Vein endothelial cell (primary cell): ENCODE measurements at places on chromosomes 6 and 20. TPM values are rescaled to one million over a fixed set of nuclear protein-coding genes. Genes with fewer than 3 reads are reported as not detected.

The TPX2 gene
- total RNA-seq, result 40.5 and 68.8 TPM in 2 replicates

The CST11 gene
- total RNA-seq, result not detected in 2 replicates

The ANKRD6 gene
- 6.9 and 7.5 TPM in 2 replicates for total RNA-seq

The IMPG1 gene
- 0.29 TPM in 1 of 2 replicates, not detected in the other for total RNA-seq

The ZSCAN23 gene
- total RNA-seq, result 0.33 and 1.8 TPM in 2 replicates

The REV3L gene
- total RNA-seq, result 30.1 and 35.0 TPM in 2 replicates

The MRS2 gene
- 27.4 and 27.8 TPM in 2 replicates for total RNA-seq

The DLK2 gene
- 0.33 TPM in 1 of 2 replicates, not detected in the other for total RNA-seq

The TREML1 gene
- not detected in 2 replicates for total RNA-seq

The LAMA4 gene
- total RNA-seq, result 792 and 828 TPM in 2 replicates

The HMGCLL1 gene
- total RNA-seq, result not detected in 2 replicates

The DEFB115 gene
- total RNA-seq, result not detected in 2 replicates

The SLC26A8 gene
- 0.38 TPM in 1 of 2 replicates, not detected in the other for total RNA-seq

The PTCHD4 gene
- 23.5 and 24.5 TPM in 2 replicates for total RNA-seq

The PLEKHG1 gene
- total RNA-seq, result 30.7 and 81.2 TPM in 2 replicates

The WFDC2 gene
- total RNA-seq, result not detected in 2 replicates

The SLC35D3 gene
- total RNA-seq, result not detected in 2 replicates

The KCNK15 gene
- not detected in 2 replicates for total RNA-seq

The FAM209B gene
- not detected in 2 replicates for total RNA-seq

The RHAG gene
- total RNA-seq, result not detected in 2 replicates

The FGD2 gene
- not detected in 2 replicates for total RNA-seq

The HCRTR2 gene
- total RNA-seq, result not detected in 2 replicates

The BAG2 gene
- 2.3 and 2.7 TPM in 2 replicates for total RNA-seq

The C6orf58 gene
- total RNA-seq, result 0.38 and 0.65 TPM in 2 replicates

The CYP39A1 gene
- total RNA-seq, result 0.33 and 0.38 TPM in 2 replicates

The SUMO4 gene
- total RNA-seq, result 0.65 and 2.4 TPM in 2 replicates

The CPNE5 gene
- total RNA-seq, result 10.1 and 23.5 TPM in 2 replicates

The NHSL1 gene
- 107 and 142 TPM in 2 replicates for total RNA-seq

The FAM209A gene
- not detected in 2 replicates for total RNA-seq

The MTG2 gene
- total RNA-seq, result 14.7 and 19.1 TPM in 2 replicates

The TTLL9 gene
- total RNA-seq, result under 0.01 and 0.10 TPM in 2 replicates

The CCR6 gene
- total RNA-seq, result not detected in 2 replicates

The GPSM3 gene
- total RNA-seq, result 9.8 and 18.0 TPM in 2 replicates

The NTSR1 gene
- not detected in 2 replicates for total RNA-seq

The FBXO9 gene
- 29.6 and 42.1 TPM in 2 replicates for total RNA-seq

The SNX21 gene
- total RNA-seq, result 23.7 and 33.0 TPM in 2 replicates

The PRL gene
- total RNA-seq, result not detected in 2 replicates

The RFX6 gene
- not detected in 2 replicates for total RNA-seq

The TAP1 gene
- 25.5 and 29.3 TPM in 2 replicates for total RNA-seq

The DSP gene
- total RNA-seq, result 22.4 and 31.0 TPM in 2 replicates

The MUC22 gene
- not detected in 2 replicates for total RNA-seq

The KCNS1 gene
- 0.19 and 0.33 TPM in 2 replicates for total RNA-seq

The SMOC2 gene
- not detected in 2 replicates for total RNA-seq

The MEI4 gene
- under 0.01 TPM in 2 replicates for total RNA-seq

The OPRL1 gene
- 1.3 and 2.9 TPM in 2 replicates for total RNA-seq

The CST7 gene
- not detected in 2 replicates for total RNA-seq

The RBBP9 gene
- total RNA-seq, result 16.3 and 23.4 TPM in 2 replicates

The TRIM40 gene
- total RNA-seq, result not detected in 2 replicates

The BIRC7 gene
- not detected in 2 replicates for total RNA-seq

The APMAP gene
- total RNA-seq, result 69.2 and 75.5 TPM in 2 replicates

The PROCR gene
- 243 and 351 TPM in 2 replicates for total RNA-seq

The BPIFB1 gene
- not detected in 2 replicates for total RNA-seq

The SLC4A11 gene
- total RNA-seq, result 4.9 TPM in 2 replicates

The HLA-DPA1 gene
- total RNA-seq, result 0.33 TPM in 1 of 2 replicates, not detected in the other

The MPIG6B gene
- not detected in 2 replicates for total RNA-seq

The SERINC1 gene
- total RNA-seq, result 143 and 153 TPM in 2 replicates
